ENCODE measurements at places on chromosomes 5 and 9.

DNA sequence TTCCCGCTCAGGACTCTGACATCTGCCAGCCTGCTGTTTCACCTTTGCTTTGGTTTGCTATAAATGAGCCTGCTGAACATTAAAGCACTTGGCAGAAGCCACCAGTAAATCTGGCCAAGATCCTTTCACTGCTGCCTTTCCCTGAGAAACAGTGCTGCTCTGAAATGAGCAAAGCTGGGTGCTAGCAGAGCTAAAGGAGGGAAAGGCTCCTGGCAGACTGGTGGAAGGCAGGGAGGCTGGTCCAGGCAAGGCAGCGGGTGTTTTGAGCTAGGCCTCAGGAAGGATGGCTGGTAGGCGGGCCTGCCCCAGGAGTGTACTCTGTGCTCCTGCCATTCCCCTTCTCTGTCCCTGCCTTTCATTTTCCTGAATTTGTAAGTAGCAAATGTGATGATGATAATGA lies 52.5 kb upstream of the PTGS1 start:
- no peak for DNase-seq

GRCh38 chr5:177222269-177222668 lies 81.2 kb downstream of the RAB24 start:
- DNase-seq, result no peak

DNA sequence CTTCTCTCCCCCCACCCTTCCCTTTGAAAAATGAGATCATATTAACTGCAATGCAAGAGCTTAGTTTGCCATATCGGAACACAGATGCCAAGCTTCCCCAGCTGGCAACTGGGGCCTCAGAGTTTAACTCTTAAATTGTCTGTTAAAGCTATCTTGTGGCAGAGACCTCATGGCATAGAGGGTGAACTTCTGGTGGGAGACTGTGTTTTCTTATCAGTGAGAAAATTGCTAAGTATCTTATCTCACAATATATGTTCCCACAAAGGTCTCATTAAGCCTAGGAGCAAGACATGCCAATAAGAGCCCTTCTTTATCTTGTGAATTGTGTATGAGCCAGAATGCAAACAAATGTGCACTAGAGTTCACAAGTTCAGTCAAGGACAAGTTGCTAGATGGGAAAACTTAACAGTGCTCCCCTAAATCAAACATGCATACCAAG lies 12.3 kb downstream of the NFIB start:
- DNase-seq, result no peak

DNA sequence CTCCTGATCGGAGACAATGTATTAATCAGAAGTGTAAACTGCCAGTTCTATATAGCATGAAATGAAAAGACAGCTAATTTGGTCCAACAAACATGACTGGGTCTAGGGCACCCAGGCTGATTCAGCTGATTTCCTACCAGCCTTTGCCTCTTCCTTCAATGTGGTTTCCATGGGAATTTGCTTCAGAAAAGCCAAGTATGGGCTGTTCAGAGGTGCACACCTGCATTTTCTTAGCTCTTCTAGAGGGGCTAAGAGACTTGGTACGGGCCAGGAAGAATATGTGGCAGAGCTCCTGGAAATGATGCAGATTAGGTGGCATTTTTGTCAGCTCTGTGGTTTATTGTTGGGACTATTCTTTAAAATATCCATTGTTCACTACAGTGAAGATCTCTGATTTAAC lies 22.4 kb downstream of the IL7R start:
- DNase-seq, result no peak

- no peak for DNase-seq
Observed at GRCh38 chr9:116646661-116647514, 40.2 kb upstream of the TRIM32 start.

- no peak for DNase-seq
Observed at GRCh38 chr9:100561256-100561655, 16.6 kb upstream of the CAVIN4 start.

- DNase-seq, result no peak
Observed at GRCh38 chr5:83895860-83896259, 175.2 kb upstream of the HAPLN1 start.

- no peak for DNase-seq
Observed at GRCh38 chr5:137415231-137415681, 83.9 kb downstream of the SPOCK1 start.

DNA sequence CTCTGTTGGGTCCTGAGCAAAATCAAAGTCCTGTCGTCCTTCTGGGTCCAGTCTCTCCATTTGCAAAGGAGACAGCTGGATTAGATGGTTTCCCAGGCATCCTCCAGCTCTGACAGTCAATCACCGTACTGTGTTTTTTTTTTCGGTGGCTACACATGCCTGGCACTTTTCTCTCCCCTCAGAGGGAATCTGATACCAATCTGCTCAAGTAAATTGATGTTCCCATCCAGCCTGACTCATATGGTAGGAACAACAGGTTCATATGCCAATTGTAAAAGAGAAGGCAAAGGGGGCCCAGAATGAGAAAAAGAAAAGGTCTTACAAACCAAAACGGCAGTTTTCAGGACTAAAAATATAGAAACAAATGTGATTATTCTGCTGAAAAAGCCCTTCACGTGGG lies 1.2 kb downstream of the FBXO10 start:
- no peak for DNase-seq

DNA sequence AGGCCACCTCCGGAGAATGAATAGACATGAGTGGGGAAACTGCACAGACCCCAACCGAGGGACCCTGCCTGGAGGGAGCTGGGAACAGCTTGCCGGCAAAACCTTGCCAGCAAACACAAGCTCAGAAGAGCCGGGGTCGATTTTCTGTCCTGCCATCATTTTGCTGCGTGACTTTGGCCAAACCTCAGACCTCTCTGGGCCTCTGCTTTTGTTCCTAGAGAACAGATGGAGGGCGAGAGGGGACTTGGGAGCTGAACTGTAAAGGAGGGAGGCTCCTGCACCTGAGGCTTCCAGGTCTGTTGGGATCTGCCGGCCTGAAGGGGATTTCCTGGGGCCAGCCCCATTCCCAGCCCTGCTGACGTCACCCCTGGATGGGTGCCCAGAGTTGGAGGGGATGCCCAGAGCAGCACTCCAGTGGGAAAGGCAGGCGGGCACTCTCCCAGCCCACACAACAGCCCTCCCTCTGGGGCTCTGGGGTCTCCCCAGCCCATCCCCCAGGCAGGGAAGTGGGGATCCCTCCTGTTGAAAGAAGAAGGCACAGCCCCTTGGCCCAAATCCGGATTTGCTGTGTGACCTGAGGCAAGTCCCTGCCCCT lies 40.4 kb upstream of the SYNPO start:
- DNase-seq, result no peak

- no peak for DNase-seq
Observed at GRCh38 chr9:135818718-135819475, 88.4 kb downstream of the CAMSAP1 start.

DNA sequence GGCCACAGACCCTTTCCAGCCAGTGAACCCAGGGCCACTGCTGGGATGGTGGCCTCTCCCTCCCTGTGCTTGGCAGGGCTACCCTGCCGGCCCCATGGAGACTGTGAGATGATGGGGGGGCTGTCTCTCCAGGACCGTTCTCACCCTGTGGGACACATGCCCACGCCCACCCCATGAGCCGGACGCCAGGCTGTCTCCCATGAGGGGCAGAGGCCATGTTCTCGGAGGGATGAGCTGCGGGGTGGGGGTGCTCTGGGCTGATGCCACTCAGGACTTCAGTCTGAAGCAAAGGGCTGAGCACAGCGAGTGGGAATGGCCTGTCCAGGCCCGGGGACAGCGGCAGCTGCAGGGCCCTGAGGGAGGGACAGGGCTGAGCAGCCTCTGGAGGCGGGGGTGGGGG lies 88.9 kb downstream of the KCNT1 start:
- no peak for DNase-seq

GRCh38 chr5:56561455-56561854 lies 253.9 kb upstream of the MAP3K1 start:
- DNase-seq, result no peak

DNA sequence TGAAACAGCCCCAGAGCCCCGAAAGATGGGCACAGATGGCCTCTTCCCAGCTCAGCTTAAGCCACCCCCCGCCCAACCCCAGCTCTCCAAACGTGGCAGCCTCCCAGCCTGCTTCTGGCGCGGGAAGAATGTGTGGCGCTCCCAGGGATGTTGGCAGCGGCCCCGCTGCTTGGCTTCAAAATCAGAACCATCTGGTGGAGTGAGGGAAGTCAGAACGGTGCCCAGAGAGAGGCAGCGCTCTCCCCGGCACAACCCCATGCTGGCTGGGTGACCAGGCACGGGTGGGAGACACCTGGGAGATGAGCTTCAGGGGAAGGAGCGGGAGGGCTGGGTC lies 72.7 kb upstream of the ORM1 start:
- DNase-seq, result no peak

DNA sequence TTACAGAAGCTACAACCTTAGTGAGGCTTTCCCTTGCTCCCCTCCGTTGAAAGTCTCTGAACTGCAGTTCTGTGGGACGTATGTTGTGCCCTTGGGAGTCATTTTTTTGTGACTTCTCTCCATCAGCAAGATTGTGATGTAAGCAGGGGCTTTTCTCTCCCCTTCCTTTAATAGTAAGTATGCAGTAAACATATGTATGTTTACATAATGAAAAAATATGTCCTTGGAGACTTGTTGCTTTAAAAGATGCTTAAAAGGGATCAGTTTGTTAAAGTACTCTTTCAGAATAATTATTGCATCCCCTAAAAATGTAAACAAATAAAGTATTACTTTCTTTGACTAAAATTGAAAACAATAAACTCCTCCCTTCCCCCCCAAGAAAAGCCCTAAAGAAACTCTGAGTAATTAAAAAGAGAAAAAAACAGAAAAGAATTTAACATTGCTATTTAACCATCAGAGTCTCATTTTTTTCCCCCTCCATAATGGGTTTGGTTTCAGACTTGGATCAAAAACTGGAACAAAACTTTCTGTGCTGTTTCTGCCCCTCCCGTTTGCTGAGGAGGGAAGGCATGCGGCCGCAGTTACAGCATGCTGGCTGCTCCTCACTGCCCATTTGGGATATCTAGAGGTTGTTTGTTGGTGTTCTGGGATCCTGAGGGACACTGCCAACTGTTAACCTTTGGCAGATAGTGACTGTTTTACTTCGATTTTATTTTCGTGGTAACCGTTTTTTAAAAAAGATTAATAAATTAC lies 40.2 kb downstream of the TRIO start:
- no peak for DNase-seq

GRCh38 chr5:135671966-135672365 lies 93.2 kb upstream of the CXCL14 start:
- no peak for DNase-seq

- no peak for DNase-seq
Observed at GRCh38 chr5:52769061-52769460, 18.7 kb upstream of the ITGA1 start.

DNA sequence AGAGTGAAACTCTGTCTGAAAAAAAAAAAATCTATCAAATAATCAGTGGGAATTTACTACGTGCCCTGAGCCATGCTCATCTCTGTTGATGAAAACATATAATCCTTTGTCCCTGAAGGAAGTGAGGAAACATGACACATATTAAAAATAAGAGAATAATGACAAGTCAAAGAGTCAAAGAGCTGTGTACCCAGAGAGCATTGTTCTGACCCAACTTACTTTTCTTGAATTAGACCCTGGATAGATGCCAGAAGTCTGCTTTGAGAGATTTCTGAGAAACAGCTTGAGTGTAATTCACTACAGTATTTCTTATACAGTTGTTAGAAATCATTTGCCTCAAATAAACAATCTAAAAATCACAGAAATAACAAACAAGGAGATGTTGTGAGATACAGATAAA lies 490.0 kb upstream of the PIK3R1 start:
- no peak for DNase-seq

Data from stimulated activated CD4-positive, alpha-beta T cell treated with anti-CD3 and anti-CD28 coated beads, Interleukin-1b, Interleukin-23, amount 100 ng/mL, for 4 hours (primary cell).